ENCODE measurements at places on chromosomes 11 and 22.
A peak's percentile ranks its signal among the peaks of the same experiment; 100 is the strongest.

DNA sequence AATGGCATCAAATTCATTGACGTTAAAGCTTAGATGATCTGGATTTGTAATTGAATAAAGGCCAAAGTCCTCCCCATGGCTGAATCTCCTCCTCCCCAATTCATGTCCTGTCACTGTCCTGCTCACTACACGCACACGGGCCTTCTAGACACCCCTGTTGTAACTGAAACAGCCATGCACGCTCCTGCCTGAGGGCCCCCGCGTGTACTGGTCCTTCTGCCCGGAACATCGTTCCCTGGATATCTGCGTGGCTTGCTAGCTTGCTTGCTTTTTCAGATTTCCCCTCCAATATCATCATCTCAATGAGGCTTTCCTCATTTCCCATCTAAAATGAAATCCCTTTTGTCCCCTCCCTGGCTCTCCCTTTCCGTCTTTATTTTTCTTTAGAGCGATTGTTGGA lies 15.3 kb downstream of the PKNOX2 start:
- DNase-seq, result peak; percentile 12
- H3K27ac ChIP-seq, result no peak overlapping the region
- no peak overlapping the region for H3K4me3 ChIP-seq

- no peak for DNase-seq
- no peak overlapping the region for H3K27ac ChIP-seq
- H3K4me3 ChIP-seq, result no peak overlapping the region
- H3K27me3 ChIP-seq, result no peaks in the 10 kb centered on the region
- H3K36me3 ChIP-seq, result no peaks in the 10 kb centered on the region
Measured at GRCh38 chr22:37219533-37219932, 7.3 kb upstream of the SSTR3 start.

DNA sequence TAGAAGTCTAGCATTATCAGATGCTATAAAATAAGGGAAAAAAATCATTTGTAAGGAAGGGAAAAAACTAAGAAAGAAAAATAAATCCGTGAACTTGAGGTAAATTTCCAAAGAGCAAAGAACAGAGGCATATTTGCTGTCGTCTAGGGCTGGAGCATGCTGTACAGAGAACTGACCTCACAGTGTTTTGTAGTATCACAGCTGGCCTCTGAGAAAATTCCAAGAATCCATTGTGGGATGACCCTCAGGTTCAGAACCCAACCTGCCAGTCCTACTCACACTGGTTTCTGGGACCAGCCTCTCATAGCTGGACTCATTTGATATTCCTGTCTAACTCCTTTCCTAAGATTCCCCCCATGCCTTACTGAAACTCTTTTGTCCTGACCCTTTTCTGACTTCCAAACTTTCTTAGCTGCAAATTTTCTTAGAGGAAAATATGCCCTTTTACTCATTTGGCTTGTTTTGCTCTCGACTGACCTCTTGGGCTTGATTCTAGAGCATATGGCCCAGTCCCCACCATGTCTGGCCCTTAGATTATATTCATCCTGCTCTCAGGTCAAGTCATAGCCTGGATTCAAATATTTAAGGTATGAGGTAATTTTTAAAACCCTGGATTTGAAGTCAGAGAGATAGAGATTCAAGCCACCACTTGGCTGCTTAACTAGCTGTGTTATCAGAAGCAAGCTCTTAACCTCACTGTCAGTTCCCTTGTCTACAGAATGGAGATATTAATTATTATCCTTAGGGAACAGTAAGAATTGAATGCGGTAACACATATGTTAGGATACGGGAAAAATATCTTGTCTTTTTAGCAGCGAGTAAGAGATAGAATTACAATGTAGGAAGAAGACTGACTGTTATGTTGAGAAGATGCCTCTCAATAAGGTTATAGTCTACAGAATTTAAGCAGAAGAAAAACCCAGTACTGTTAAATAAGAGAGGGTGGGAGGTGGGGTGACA lies 89.7 kb upstream of the KCNA4 start:
- no peak overlapping the region for H3K27ac ChIP-seq
- H3K4me1 ChIP-seq, result no peaks in the 10 kb centered on the region
- DNase-seq, result no peak
- no peaks in the 10 kb centered on the region for H3K27me3 ChIP-seq
- H3K4me3 ChIP-seq, result no peak overlapping the region

GRCh38 chr22:20488946-20489345 lies 6.6 kb downstream of the KLHL22 start:
- no peaks in the 10 kb centered on the region for H3K4me1 ChIP-seq
- no peak for DNase-seq
- H3K36me3 ChIP-seq, result no peaks in the 10 kb centered on the region
- H3K4me3 ChIP-seq, result no peak overlapping the region

DNA sequence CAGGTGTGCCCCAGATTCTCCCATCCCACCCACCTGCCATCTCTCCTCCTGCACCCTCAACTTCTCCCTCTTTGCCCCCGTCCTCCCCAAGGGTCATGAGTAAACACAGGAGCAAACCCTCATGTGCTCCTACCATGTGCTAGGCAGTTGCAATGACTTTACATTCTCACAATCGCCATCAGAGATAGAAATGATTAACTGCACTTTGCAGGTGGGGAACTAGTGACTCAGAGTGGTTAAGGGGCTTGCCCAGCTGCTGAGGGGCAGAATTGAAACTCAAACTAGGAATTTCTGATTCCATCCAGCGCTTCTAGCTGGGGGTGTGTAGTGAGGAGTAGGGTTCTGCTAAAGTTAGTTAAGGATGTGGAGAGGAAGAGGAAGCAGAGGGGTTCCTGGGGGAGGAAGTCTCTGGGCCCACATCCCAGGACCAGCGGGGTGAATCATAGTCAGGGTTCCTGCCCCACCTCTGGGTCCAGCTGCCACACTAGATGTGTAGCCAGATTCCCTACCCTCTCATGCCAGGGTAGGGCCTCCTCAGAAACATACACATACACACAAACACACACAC lies 16.0 kb upstream of the PRG2 start:
- H3K27ac ChIP-seq, result no peak overlapping the region
- peaks cover 65% of the 10 kb centered on the region for H3K36me3 ChIP-seq
- no peak overlapping the region for H3K4me3 ChIP-seq
- peak; percentile 60 for DNase-seq

DNA sequence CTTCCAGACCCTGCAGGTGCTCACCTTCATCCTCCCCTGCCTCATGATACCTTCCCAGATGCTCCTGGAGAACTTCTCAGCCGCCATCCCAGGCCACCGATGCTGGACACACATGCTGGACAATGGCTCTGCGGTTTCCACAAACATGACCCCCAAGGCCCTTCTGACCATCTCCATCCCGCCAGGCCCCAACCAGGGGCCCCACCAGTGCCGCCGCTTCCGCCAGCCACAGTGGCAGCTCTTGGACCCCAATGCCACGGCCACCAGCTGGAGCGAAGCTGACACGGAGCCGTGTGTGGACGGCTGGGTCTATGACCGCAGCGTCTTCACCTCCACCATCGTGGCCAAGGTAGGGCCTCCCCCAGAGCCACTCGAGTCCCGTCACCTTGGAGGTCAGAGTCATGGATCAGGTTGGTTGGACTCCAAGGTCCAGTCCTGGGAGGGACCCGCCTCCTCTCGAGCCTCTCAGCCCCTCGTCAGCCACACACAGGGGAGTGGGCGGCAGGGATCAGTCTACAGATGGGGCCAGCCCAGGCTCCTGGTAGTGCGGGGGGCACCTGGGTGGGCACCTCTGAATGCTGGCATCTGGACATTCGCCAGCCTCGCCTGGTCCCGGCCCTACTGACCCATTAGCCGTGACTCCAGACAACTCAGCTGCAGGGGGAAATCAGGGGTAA lies 34.8 kb upstream of the SLC22A12 start:
- no peak overlapping the region for H3K4me3 ChIP-seq
- H3K27me3 ChIP-seq, result no peaks in the 10 kb centered on the region
- H3K27ac ChIP-seq, result no peak overlapping the region
- no peaks in the 10 kb centered on the region for H3K36me3 ChIP-seq

DNA sequence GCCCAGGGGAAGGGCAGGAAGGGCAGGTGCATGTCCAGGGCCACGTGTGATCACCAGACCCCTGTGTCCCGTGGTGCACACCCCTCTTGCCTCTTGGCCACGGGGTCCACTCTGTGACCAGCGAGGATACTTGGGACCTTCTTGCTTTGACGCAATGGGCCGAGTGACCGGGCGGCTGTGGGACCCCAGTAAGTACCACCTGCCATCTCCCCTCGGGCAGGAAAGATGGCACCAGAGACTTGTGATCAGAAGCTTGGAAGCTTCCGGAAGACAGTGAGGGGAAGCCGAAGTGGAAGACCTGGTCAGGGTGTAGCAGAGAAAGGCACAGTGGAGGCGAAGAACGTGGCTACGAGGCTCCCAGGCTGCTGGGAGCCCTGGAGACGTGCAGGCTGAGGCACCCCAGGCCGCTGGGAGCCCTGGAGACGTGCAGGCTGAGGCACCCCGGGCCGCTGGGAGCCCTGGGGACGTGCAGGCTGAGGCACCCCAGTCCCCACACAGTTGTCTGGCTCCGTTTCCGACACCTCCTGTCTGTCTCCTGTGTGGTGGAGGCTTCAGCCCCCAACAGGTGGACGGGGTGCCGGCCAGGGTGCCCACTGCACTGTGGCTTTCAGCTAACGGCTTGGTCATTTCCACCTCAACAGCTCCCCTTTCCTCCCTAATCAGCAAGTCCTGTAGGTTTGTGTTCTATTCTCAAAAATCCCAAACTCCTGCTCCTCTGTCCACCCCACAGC lies 663.5 kb downstream of the BRD1 start:
- no peaks in the 10 kb centered on the region for H3K27me3 ChIP-seq
- no peak overlapping the region for H3K27ac ChIP-seq
- no peak for DNase-seq
- H3K4me3 ChIP-seq, result no peak overlapping the region
- H3K4me1 ChIP-seq, result no peaks in the 10 kb centered on the region

DNA sequence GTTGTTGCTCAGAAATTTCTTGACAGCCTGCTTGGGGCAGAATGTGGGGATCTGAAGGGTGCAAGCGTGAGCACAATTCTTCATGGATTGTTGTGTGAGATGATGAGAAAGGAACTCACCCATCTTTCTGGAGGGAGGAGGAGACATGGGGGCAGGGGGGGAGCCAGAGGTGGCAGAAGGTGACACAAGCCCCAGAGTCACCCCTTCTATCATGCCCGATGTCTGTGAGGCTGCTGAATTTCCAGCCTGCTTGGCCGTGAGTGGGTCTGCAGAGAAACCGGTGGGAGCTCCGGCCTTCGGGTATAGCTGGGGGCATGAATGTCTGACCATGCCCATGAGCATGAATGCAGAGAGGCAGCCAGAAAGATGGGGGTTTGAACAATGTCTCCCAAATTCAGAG lies 870.7 kb downstream of the TBC1D22A start:
- no peak overlapping the region for H3K27ac ChIP-seq
- H3K4me1 ChIP-seq, result no peaks in the 10 kb centered on the region
- no peak overlapping the region for H3K4me3 ChIP-seq
- H3K27me3 ChIP-seq, result no peaks in the 10 kb centered on the region

GRCh38 chr22:31046539-31047226 lies 34.4 kb upstream of the SMTN start:
- no peak overlapping the region for H3K4me3 ChIP-seq
- DNase-seq, result peak; percentile 38

DNA sequence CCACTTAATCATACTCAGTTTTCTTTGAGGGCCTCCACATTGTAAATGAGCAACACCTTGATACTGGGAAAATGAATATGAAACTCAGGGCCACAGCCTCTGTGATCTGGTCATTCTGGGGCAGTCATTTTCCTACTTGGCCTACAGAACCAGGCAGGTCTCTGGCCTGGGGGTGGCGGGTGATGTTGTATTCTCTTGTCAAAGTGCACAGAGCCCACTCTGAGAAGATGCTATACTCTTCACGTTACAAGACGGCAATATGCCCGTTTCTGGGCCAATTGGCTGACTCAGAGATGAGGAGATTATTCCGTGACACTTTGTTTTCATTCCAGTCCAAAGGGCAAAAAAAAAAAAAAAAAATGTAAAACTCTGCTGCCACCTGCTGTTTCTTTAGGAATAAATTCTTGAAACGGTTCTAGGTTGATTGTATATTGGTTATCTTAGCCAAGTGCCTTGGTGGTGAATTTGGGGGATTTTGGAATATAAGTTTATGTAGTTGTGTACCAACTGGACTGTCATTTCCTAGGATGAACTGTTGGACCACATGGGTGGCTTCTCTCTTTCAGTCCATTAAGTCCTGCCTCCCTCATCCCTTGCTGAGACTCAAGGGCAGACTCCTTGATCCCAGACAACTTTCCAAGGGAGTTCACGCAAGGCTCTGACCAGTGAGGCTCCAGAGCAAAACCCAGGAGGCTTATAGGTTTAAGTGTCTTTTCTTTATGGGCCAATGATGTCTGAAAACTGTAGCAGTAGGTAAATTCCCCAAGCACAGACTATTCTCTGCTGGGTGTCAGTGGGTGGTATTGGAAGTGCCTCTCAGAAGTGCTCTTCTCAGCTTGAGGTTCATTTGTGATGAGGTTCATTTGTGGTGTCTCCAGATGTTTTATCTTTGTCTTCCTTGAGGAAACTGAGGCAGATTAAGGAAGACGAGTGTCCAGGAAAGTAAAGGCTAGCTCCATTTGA lies 18.2 kb downstream of the ADM start:
- H3K36me3 ChIP-seq, result no peaks in the 10 kb centered on the region
- H3K27me3 ChIP-seq, result no peaks in the 10 kb centered on the region
- H3K4me3 ChIP-seq, result no peak overlapping the region

GRCh38 chr11:125892071-125892470 lies 4.6 kb downstream of the HYLS1 start:
- no peak overlapping the region for H3K27ac ChIP-seq
- no peak for DNase-seq
- H3K27me3 ChIP-seq, result no peaks in the 10 kb centered on the region
- peaks cover 27% of the 10 kb centered on the region for H3K36me3 ChIP-seq
- no peak overlapping the region for H3K4me3 ChIP-seq

All from tibial artery (tissue), 4 donors.